HCEC 1CT (cell line): ENCODE measurements at places on chromosomes 2 and 18.

GRCh38 chr2:71566372-71566771 is 113.0 kb downstream of the DYSF start:
- no peak for DNase-seq

DNA sequence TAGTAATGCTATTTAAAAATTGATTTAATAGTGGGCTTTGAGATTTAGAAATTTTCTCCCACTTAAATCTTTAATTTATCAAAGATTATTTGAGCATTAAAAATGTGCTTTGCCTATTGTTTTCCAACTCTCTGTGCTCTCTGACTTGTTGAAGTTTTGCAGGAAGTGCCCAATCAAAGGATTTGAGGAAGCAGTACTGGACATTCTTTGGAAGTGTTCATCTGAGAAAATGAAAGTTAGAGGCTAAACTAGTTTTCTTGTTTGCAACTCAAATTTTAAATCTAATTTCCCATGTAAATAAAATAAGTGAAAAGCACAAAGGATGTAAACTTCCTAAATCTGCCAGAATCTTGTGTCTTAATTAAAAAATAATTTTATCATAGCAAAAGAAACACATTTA is 89.1 kb downstream of the CAMKMT start:
- no peak for DNase-seq

- no peak for DNase-seq
Observed at GRCh38 chr2:22134421-22134820, 1010.7 kb downstream of the TDRD15 start.

GRCh38 chr2:241289597-241289996 is 25.9 kb downstream of the HDLBP start:
- no peak for DNase-seq

DNA sequence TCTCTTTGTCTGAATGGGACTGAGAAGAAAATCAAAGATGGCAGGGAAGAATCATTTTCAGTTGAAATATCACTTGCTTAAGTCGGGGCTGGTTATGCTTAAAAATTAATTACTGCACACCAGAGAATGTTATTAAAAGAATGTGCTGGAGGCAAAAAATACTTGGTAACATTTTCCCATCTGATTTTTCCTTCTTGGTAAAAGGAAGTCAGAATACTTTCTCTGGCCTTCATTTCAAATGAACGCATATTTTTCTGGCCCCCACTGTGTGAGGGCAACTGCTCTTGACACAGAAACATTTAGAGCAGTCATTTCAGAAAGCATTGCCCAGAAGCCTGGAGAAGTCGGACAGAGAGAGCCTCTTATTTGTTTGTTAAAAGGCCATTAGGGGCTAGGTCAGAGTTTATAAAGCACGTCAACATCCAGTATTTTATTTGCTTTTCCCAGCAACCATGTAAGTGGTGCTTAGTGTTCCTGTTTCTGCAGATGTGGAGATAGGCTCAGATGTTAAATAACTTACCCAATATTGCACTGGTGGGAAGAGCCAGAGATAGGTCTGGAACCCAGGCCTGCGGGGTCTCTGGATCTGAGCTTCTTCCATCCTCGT is 32.9 kb upstream of the LYPD6B start:
- no peak for DNase-seq

GRCh38 chr2:69945441-69945840 is 16.0 kb downstream of the ASPRV1 start:
- no peak for DNase-seq

GRCh38 chr2:204860274-204860673 is 315.0 kb downstream of the PARD3B start:
- DNase-seq = no peak

GRCh38 chr2:39779927-39780326 is 869 bp upstream of the THUMPD2 start:
- no peak for DNase-seq
